K562 (cell line): ENCODE measurements at places on chromosomes 1 and 21. TPM values are rescaled to one million over a fixed set of nuclear protein-coding genes. Genes with fewer than 3 reads are reported as not detected.

GRCh38 chr1:227058321-227058751, 118.2 kb downstream of the COQ8A start:
- no peak for DNase-seq

DNA sequence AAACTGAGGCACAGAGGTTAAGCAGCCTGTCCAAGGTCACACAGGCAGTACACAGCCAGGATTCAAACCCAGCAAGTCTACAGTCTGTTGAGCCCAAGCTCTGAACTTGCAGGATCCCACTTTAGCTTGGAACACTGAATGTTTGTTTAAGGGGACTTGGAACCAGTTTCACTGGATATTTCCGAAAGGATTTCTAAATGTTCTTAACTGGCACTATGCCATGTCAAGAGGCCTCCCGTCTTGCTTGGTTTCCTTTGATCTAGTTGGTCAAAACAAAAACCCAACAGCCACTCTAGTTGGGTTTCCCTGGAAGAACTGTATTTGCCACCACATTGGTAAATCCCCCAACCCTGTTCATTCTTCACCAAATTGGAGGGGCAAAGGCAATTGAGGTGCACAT, 317.6 kb upstream of the KAZN start:
- no peak for DNase-seq

DNA sequence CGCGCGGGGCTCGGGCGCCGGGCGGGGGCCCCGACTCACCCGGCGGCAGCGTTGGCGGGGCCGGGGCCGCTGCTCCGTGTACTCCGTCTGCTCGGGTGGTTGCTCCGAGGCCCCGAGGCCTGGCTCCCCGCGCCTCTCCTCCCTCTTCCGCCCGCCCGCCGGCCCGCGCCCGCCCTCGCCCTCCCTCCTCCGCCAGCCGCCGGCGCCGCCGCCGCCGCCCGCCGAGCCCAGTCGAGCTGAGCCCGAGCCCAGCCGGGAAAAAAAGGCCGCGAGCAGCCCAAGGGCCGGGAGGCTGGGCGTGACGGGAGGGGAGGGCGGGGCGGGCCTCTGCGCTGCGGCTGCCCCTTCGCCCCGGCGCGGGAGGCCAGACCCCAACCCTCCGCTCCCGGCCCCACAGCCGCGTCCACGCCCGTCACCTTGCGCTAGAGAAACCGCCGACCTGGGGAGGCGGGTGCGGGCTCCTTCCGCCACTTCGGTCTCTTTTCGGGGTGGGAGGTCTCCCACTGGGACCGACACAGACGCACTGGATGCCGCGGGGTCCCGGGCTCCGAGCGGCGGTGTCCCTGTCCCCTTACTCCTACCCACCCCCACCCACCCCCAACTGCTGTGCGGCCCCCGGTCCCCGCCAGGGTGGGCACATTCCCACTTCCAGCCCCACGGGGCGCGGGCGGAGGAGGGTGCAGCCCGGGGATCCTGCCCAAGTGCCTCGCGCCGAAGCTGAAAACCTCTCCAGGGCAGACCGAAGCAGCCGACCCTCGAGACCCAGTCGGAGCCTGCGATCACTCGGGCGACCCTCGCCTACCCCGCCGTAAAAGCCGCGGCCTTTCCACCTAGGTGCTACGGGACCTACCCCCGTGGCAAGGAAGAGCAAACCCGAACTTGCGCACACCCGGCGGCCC, at the start of gene CERS2:
CERS2 (minus strand) TSS at position 256 of the 899 bp plus-strand sequence. CDS start 5,745 bp downstream, outside the sequence.
- DNase-seq: peak; percentile 84

Gene LORICRIN
- total RNA-seq: not detected in 2 replicates

Gene TIPRL
- total RNA-seq: 57.0 and 64.4 TPM in 2 replicates

Gene TOR3A
- 56.4 and 57.5 TPM in 2 replicates for total RNA-seq
